ENCODE measurements at places on chromosomes 5 and 9. TPM values are rescaled to one million over a fixed set of nuclear protein-coding genes. Genes with fewer than 3 reads are reported as not detected.

DNM1 gene
- 1.3 TPM for total RNA-seq

PDE4D gene
- total RNA-seq, result 300 TPM

PCDHGB2 gene
- total RNA-seq, result 0.45 TPM

MARCOL gene
- total RNA-seq, result not detected

ZNF879 gene
- total RNA-seq, result 4.8 TPM

PCDHGA8 gene
- not detected for total RNA-seq

All from T-helper 17 cell (primary cell).